ENCODE measurements at places on chromosomes 2 and 18.

DNA sequence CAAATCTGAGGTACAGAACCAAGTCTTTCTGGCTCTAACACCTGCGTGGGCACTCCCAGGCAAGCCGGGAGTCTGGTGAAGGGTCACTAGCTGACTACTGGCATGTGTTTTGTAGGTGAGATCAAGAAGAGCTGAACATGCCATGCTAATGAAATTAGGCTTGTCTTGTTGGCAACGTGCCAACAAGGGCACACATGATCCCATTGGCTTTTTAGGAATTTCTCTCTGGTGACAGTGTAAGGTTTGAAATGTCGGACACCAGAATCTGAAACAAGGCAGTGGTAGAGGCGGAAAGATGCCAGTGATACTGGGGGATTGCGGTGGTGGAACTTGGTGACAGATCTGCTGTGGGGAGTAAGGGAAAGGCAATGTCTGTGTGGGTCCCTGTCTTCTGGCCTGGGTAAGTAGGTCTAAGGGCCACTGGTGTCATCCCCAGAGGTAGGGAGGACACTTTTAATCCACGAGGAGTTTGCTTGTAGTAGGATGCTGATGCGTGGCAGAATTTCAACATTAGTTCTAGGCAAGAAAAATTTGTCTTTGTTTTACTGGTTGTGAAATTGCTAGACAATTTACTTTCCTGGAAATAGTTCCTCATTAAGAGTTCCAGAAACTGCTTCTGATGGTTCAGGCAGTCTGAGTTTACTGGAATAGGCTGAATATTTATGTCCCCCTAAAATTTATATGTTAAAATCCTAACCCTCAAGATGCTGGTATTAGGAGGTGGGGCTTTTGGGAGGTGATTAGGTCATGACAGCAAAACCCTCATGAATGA lies 52.6 kb upstream of the ACMSD start:
- ATAC-seq: no peak

GRCh38 chr2:238892204-238892500 lies 44.3 kb downstream of the TWIST2 start:
- ATAC-seq: no peak

- ATAC-seq: no peak
Observed at GRCh38 chr18:54086046-54086802, 138.2 kb downstream of the MBD2 start.

DNA sequence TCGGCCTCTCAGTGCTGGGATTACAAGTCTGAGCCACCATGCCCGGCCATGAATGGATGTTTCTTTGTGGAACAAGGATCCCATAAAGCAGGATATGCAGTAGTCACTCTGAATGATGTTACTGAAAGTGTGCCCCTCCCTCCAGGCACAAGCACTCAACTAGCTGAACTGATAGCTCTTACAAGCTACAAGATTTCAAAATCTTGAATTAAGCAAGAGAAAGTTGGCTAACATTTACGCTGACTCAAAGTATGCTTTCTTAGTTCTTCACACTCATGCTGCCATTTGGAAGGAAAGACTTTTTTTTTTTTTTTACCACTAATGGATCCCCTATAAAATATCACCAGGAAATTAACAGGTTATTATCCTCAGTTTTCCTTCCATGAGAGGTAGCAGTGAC lies 549.0 kb upstream of the PKDCC start:
- ATAC-seq: no peak

GRCh38 chr2:233462202-233462785 lies 104.3 kb downstream of the USP40 start:
- no peak for ATAC-seq

DNA sequence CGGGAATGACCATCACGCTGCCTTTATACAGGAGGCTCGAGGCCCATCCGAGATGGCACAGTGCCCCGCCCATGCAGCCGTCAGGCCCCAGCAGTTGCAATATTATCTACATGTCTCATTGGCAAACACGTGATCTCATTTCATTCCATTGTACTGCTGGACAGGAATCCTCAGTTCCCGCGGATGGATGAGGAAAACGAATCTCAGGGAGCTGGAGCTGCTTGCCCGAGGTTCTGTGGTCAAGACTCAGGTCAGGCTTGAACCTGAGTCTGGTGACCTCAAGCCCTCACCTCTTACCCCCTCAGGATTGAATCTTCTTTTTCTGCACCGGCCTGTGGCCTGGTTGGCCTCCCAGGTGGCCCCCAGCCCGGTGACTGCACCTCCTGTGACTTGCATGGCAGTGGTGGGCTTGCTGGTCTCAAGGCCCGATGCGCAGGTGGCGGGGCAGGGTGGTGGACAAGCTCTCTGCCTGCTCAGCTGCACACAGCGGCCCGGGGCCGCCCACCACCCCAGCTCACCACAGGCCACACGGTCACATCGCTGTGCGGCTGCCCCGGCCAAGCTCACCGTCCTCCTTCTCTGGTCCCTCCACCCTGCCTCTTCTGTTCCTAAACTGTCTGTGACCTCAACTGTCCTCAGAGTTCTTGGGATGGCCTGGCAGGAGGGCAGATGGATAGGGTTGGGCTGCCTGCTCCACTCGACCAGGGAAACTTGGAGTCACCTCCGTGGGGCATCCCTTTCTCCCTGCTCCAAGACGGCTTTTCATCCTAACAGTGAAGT lies 52.0 kb upstream of the HS6ST1 start:
- ATAC-seq: no peak

DNA sequence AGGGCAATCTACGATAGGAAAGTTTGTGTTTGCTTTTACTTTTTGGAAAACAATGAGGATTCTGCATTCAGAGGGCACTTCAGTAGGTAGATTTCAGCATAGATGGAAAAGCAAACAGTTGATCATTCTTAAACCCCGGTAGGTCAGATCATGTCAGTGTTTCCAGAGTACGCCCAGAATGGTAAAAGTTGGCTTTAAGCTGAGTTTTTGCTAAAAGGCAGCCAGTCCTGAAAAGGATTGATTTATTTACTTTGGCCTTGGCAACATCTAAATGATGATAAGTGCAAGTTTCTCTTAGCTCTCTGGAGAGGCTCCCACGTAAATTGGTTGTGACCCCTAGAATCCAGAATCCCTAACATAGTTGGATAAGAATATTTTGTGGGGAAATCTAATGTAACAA lies 168.0 kb downstream of the DIS3L2 start:
- ATAC-seq: no peak

- ATAC-seq: no peak
Observed at GRCh38 chr18:42508683-42509296, 553.8 kb downstream of the PIK3C3 start.

DNA sequence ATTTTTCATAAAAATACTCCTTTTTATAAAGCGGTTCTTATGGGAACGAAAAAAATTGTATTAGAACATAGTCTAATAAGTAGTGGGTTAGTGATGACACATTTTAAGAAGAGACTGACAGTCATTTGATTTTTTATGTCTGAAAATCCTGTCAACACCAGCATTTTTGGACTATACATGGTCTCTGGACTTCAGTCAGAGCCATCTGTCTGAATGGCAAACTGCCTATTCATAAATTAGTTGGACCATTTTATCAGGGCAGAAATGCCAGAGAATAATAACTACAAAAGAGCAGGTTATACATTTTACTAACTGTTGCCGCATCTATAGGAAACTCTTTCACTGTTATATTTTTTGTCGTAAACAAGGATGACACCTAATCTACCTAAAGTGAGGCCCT lies 437.6 kb downstream of the ZNF804A start:
- ATAC-seq: no peak

DNA sequence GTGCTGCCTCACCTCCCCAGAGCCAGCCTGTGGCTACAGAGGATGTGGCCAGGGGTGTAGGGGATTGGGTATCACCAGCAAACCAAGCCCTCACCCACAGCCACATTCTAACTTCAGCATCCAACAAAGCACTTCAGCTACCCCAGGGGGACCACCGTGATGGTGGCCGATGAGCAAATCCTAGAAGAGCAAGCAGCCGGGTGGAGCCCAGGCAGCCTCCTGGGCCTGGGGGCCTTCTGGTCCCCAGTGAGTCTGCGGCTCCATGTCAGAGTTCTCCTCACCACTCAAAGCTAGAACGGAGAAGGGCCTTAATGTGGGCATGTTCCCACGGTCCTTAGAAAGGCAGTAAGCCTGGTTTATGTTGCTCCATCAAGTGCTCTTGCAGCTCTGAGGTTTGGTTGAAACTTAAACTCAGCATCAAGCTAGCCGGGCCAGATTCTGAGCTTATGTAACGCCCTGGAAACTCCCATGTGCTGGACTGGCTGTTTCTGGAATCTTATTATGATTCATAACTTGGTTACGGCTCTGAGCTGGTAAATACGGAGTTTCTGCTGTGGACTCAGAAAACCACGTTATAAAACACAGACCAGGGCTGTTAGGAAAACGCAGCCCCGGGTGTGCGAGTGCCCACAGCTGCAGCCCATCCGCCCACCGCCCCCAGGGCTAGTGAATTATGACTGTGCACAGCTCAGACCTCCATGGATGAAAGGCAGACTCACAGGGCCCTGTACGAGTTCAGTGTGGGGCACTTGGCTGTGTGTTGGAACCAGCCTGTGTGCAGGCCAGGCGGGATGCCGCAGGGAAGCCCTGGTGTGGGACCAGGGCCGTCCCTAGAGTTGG lies 99.8 kb downstream of the SEPTIN10 start:
- ATAC-seq: peak; percentile 85

DNA sequence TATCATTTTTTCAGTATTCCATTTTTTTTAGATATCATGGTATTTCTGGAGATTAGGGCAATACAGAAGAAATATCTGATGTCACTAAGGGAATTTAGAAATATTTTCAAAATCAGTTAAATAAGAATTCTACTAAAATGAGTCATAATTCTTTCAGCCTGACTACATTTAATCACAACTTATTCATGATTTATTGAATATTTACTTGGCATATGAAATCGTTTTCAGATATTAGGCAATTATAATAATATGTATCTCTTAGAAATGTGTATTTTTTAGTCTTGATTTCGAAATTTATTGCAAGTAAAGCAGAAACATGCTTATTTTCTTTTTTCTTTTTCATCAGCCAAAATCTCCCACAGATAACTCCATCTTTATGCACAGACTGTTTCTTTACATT lies 142.2 kb downstream of the CCDC102B start:
- no peak for ATAC-seq

DNA sequence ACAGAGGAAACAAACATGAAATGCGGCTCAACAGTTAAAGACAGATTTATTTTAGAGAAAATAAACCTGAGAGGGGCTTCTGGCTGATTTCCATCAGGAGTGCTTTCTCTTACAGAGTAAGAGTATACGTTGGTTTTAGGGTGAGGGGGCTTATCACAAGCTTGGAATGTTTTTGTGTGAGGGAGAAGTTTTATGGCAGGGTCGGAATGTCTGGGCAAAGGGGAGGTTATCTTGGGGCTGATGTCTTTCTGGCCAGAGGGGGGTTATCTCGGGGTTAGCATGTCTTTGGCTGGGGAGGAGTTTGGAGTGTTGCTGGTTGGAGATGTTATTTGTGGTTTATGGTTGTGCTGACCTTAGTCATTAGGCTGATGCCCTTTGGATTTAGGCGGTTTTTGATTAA lies 22.1 kb downstream of the PTRHD1 start:
- ATAC-seq: no peak

DNA sequence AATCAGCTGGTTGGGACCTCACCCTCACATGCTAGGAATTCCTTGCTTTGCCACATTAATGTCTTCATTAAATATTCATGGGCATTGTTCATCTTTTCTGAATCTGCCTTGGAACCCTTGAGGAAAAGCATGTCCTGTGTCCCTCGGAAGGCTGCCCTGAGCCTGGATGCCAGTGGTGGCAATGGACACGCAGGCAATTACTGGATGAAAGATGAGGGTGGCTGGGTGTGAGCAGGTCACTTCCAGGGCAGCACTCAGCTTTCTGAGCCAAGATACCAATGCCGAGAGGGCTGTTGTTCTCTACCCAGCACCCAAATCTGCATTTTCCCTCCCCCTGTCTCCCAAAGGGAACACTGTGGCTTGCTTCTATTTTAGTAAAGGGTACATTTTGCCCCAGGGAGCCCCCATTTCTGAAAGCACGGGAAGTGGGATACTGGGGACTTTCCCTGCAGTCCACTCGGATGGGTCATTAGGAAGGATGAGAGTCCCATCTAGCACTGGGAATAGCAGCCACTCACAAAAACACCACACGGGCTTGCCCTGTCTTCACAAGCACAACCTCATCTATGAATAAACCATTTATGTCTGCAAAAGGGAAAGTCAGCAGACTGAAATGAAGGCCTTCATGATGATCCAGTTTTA lies 234.8 kb downstream of the SOX11 start:
- no peak for ATAC-seq

DNA sequence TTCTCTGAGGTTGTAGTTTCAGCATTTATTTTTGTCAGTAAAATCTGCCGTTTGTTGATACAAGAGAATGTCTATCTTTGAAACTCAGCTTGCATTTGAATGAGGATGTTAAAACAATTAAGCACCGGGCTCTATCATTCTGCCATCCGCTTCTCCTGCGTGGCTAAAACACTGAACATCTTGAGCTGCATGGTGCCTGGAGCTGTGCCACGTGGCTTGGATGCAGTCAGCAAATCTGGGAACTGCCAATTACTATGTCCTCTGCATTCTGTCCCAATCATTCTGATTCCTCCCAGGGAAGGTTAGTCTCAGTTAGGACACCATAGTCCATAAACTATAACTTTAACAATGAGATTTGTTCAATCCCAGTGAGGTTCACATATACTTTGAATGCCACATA lies 598.4 kb downstream of the FBXO15 start:
- ATAC-seq: no peak

DNA sequence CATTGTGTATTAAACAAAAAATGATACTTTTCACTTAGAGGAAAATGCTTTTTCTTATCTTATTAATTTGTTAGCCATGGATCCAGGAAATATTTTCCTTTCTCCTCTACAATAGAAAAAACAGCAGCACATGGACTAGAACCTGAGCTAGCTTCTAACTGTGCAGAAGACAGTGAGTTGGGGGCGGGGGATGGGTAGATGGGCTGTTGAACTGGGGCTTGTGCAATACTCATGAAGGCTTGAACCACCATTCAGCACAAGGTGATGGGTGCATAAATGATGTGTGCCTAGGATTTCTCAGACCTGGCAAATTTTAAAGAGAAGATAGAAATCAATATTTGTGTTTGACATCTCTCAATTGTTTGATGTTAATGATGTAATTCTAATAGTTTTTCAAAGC lies 42.0 kb downstream of the COL5A2 start:
- no peak for ATAC-seq

- no peak for ATAC-seq
Observed at GRCh38 chr18:37729716-37730115, 164.1 kb upstream of the CELF4 start.

GRCh38 chr2:128438091-128438490 lies 119.4 kb upstream of the HS6ST1 start:
- ATAC-seq: no peak
